ENCODE measurements at places on chromosomes 7 and 10.

GRCh38 chr7:12851142-12851541 is 163.7 kb downstream of the ARL4A start:
- no peak for DNase-seq

DNA sequence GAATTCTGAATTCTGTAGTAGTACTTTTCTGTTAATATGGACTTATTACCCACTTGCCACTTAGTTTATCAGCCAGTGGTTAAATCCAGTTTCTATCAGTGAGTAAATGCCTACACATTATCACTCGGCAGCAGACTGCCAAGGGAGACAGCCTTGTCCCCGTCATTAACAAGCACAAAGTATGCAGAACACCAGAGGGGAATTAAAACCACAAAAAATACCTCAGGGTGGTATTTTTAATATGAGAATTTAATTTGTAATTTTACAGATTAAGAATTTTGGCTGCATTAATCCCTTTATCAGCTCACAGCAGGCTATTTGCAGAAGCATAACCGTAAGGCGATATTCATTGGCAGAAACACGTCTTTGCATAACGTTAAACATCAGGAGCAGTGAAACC is 150.0 kb upstream of the FZD1 start:
- DNase-seq, result no peak

GRCh38 chr10:43371418-43371817 is at the start of gene FXYD4:
TSS of gene FXYD4 (plus strand) at chr10:43371636. CDS start at chr10:43373747, 2,111 bp downstream.
- no peak for DNase-seq

GRCh38 chr10:8614054-8614565 is 559.6 kb downstream of the GATA3 start:
- DNase-seq, result no peak

- no peak for DNase-seq
These were observed 36.5 kb downstream of the XPNPEP1 start for GRCh38 chr10:109886781-109887140.
